ENCODE measurements at places on chromosomes 1 and 21. TPM values are rescaled to one million over a fixed set of nuclear protein-coding genes. Genes with fewer than 3 reads are reported as not detected.

GRCh38 chr1:229368347-229368746 is 25.5 kb upstream of the CCSAP start:
- no peak for DNase-seq

GRCh38 chr1:94989398-94989797 is 62.5 kb upstream of the CNN3 start:
- DNase-seq: no peak

DNA sequence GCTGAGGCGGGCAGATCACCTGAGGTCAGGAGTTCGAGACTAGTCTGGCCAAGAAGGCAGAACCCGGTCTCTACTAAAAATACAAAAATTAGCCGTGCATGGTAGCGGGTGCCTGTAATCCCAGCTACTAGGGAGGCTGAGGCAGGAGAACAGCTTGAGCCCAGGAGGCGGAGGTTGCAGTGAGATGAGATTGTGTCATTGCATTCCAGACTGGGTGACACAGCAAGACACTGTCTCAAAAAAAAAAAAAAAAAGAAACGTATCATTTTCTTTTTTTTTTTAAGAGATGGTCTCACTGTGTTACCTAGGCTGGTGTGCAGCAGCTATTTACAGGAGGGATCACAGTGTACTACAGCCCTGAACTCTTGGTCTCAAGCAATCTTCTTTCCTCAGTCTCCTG is 47.3 kb downstream of the ITGB3BP start:
- DNase-seq: no peak

DNA sequence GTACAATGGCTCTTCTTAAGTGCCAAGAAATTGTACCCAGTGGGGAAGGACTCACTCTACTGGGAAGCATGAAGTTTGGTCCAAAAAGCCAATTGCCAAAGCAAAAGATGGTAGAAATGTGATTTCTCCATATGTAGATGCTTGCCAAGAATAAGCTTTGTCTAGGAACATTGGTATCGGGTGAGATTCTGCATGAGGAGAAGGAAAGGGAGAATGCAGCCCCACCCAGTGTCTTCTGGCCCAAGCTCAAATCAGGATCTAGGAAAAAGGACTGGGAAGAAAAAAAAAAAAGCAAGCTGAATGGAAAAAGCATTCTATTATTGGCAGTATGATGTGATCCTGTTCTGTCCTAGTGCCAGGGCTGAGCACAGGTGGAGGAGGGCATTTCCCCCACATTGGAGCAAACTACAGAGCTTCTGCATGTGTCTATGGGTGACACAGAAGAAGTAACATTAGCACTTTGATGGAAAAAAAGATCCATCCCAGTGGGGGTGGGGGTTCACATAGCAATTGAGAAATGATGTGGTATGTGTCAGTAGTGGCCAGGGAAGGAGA is 226.6 kb downstream of the KCNH1 start:
- no peak for DNase-seq

DNA sequence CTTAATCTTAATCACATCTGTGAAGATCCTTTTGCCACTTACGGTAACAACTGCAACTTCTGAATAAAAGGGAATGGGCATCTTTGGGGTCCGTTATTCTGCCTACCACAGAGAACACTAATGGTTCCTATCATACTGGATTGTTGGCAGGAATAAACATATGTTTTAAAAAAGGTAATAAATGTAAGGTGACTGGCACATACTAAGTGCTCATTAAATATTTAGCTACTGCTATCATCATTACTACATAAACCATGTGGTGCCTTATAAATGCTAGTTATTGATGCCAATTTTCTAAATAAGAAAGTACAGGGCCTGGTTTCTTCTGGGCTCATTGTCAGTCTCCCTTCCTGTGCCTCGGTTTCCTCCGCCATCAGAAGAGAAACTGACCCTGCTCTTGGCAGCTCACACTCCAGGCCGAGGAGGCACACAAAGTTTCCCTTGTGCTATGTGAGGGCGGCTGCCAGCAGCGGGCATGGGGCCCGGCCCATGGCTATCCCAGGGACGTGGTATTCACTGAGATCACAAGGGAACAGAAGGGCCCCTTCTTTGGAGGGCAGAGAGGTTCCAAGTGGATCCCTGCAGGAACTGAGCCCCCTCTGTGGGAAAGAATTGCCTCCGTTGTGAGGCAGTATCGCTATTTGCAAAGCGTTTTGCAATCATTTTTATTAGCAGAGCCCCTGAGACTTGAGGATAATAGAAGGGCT is 26.2 kb downstream of the NAV1 start:
- DNase-seq: no peak

DNA sequence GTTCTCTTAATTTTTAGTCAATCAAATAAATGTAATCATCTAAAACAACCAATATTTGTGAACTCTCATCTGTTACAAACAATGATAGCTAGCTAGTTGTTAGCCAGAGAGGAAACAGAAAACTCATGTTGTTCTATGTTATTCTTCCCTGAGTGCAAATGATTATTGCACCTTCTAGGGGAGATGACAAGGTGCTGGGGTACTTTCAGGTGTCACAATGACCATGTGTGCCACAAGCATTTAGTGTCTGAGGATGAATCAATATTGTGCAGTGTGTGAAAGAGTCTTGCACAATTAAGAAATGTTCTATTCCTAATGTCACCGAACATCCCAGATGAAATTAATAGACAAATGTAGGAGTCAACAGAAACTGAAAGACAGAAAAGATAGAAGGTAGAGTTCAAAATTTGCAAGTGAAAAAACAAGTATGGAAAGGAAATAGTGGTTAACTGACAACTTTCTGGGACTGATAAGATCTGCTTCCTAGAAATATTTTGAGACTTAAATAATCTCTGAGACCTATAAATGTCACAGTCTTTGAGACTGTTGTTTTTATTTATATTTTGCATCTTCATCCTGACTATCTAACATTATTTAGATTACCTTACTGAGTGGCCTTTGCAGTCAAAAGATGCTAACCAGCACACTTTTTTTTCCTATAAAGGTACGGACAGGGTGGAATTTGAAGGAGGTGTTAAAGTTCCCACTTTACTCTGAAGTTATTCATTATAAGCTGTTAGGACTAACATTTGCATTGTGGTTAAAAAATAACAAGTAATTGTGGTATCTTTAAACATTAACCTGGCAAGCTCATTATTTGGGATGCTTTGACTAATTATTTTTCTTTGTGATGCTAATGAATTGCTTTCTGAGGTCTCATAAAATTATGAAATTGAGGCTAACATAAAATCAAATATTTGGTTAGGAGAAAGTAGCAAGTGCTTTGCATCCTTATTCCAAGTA is 21.6 kb upstream of the DPYD start:
- DNase-seq: no peak

The SCYL3 gene
- 12.0 TPM for total RNA-seq

The NIBAN1 gene
- 33.3 TPM for total RNA-seq

The KRTAP19-3 gene
- total RNA-seq: not detected

The KLHDC7A gene
- total RNA-seq: 1.3 TPM

The LINGO4 gene
- total RNA-seq: 0.29 TPM

All from upper lobe of right lung (tissue), 1 donor.